Smooth muscle cell of bladder (primary cell): ENCODE measurements at places on chromosomes 5 and 9. TPM values are rescaled to one million over a fixed set of nuclear protein-coding genes. Genes with fewer than 3 reads are reported as not detected.

EFNA5 gene
- total RNA-seq = 0.14 and 1.3 TPM in 2 replicates

TMEM267 gene
- 15.4 and 19.3 TPM in 2 replicates for total RNA-seq

HEMGN gene
- not detected in 2 replicates for total RNA-seq

MZB1 gene
- 0.14 and 0.18 TPM in 2 replicates for total RNA-seq

PCDHB10 gene
- 0.28 and 0.71 TPM in 2 replicates for total RNA-seq
